ENCODE measurements at places on chromosomes 1 and 21. TPM values are rescaled to one million over a fixed set of nuclear protein-coding genes. Genes with fewer than 3 reads are reported as not detected.

DNA sequence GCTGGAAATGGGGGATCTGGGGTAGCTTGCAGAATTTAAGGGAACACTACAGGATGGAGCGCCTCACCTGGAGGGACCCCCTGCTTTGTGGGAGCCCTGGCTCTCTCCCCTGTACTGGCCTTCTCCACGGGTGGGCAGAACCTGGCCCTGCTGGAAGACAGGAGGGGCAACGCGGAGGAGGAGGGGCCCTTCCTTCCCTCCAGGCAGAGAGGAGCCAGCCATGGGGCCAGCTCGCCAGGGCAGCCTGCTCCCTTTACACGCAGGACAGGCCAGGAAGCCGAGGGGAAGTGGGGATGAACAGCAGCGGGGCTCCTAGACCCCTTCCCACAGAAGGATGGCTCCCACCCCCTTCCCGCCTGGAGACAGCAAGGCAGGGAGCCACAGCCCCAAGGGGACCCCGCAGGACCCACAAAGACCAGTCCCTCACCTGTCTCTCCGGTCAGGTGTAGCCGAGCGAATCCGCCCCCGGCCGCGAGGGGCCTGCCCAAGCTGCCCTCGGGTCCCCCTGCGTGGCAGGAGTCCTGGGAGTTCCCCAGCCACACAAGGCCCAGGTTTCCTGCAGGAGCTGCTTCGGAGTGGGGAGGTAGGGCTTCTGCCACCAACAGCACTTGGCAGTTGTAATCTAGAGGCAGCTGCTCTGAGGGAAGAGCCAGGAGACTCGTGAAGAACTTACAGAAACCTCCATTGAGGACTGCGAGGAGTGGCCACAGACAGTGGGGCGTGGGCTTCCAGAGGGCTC, 1.6 kb upstream of the SLC19A1 start:
- peak; percentile 84 for DNase-seq

GRCh38 chr1:9503001-9503675, 36.1 kb upstream of the SLC25A33 start:
- no peak for DNase-seq

DNA sequence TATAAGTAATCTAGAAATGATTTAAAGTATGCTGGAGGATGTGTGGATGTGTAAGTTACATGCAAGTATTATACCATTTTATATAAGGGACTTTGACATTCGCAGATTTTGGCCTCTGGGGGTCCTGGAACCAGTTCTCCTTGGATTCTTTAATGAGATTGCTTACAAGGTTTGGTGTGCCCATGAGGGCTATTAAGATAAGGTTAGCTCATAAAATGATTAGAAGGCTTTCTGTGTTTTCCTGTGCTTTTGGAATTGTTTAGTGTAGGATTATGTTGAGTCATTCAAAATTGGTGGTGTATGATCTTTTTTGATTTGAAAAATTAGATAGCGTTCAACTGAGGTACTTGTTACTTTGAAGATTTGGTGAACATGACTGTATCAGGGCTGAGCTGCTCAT, 5.6 kb downstream of the USP25 start:
- no peak for DNase-seq

DNA sequence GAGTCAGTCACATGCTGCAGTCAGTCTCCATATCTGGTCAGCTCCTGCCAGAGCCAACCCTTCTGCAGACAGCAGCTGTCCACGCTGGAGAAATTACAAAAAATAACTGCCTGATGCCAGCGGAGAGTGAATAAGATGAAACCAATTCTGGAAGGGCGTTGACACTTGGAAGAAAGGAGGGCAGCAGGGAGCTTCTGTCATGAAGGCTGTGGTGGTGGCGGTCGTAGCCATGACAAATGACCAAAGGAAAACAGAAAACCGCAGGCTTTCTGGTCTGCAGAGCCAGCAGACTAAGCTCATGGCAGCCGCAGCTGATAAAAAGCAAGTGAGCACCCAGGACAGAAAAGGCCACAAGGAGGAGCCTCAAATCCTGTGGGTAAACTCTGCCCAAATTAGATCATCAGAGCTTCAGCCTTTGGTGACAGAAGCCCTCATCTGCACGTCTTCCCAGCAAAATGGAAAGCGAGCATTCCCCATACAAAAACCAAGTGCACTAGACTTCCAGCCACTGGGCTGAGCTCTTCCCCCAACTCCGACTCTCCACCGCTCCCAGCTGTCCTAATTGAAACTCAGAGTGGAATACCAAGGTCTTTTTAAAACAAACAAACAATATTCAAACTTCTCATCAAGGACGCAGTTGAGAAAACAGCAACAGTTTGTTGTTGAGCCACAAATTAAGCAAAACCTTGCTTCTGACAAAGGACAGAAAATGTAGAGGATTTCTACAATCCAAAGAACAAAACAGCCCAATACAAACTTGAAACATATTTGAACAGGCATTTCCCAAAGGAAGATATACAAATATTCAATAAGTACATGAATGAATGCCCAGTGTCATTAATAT, 28.7 kb downstream of the RSPH1 start:
- no peak for DNase-seq

GRCh38 chr1:19087017-19087736, 122.9 kb downstream of the UBR4 start:
- DNase-seq, result no peak

DNA sequence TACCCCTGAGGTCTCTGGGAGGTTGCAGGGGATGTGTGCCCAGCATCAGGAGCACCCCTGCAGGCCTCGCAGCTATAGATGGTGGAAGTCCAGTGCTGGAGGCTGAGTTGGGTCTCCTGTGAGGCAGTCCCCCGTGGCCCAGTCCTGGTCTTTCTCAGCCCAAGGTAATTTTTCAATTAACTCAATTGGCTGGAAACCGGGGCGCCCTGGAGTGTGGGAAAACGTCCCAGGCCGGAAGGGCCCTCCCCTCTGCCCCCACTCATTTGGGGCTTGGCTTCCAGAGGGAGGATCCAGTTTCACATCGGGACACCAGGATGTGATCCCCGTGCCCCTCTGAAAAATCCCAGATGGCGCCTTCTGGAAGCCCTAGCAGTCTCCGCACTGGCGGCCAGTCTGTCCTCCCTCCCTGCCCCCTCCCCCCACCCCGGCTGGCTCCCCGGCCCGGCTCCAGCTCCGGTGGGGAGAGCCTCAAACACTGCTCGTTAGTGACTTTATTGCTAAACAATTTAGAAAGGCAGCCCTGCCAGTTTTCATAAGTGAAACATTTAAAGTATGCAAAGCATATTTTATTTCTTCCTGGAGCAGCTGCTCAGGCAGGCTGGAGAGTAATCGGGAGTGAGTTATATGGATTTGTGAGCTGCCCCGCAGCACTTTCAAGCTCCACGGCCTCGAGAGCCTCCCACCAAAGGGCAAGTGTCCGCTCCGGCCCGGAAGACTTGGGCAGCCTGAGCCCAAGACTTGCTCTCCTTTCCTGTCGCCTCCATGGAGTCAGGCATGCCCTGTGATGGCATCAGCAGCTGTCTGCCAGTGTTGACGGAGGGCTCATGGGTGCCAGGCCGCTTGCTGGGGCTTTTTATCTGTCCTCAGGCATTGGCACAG, 208.2 kb upstream of the TMEM51 start:
- DNase-seq, result peak; percentile 89

- DNase-seq, result no peak
These were observed 82.8 kb downstream of the WDR4 start for GRCh38 chr21:42796327-42797062.

- no peak for DNase-seq
These were observed 100.2 kb downstream of the SPATA46 start for GRCh38 chr1:162276493-162276892.

DNA sequence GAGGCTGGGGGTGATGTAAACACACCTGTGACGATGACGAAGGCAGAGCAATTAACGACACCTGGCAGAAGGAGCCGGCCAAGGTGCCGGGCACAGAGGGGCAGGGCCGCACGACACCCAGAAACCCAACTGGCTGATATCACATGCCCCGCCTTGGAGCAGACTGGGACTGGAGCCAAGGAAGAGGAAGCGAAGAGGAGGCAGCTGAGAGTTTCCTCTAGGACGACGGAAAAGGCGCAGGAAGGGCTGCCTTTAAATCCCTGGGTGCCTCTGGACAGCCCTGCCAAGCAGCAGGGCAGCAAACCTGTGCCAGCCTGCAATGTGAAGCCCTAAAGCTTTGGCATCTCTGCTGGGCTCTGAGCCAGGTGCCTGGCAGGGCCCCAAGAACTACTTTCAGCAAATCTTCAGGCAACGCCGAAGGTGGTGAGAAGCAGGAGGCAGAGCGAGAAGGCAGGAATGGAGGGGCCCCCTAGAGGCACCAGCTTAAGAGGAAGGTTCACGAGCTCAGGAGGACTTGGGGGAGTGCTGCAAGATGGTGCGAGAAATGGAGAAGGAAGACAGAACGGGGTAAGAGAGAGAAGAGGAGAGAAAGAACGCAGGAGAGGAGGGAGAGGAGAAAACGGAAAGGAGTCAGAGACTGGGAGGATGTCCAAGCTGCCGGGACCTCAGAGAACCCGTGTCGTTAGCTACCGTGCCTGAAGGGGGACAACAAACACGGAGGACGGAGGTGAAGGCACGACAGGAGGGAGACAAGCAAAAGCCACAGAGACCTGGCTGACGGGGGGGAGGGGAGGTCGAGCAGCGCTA, 25.3 kb upstream of the PEF1 start:
- DNase-seq, result peak; percentile 92

- DNase-seq, result no peak
These were observed 114.9 kb downstream of the SIK1 start for GRCh38 chr21:43312011-43312410.

DNA sequence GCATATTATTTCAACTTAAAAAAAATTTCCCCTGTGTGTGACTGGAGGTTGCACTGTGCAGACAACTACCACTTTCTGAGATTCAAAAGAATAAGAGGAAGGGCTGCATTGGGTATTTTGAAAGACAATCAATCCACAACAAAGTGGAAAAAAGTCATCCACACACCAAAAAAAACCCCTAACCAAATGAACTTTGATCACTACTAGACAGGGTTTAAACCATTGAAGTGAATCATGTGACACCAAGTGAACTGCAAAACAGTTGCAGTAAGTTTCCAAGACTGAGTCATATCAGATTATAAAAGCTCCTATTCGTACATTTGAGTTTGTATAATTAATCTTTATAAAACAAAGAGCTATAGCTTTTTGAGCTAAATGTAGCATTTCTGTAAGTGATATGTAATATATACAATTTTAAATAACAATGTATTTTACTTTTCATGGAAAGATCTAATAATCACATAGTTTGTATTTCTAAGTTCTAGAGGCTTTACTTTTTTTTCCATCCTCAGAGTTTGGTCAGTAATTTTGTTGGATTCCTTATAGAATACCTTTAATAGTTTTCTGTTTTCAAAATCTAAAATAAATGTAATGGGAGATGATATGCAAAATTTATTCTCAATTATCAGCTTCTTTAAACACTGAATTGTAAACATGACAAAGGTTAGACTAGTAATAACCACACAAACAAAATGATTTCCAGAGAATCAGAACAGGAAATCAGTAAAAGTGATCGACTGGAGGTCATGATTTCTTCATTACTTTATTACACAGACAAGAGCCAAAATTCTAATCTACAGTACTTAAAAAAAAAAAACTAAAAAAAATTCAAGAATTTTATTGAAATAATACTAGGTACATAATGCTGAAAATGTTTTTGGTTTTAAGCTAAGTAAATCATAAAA, 50.5 kb upstream of the GFI1 start:
- DNase-seq, result no peak

DNA sequence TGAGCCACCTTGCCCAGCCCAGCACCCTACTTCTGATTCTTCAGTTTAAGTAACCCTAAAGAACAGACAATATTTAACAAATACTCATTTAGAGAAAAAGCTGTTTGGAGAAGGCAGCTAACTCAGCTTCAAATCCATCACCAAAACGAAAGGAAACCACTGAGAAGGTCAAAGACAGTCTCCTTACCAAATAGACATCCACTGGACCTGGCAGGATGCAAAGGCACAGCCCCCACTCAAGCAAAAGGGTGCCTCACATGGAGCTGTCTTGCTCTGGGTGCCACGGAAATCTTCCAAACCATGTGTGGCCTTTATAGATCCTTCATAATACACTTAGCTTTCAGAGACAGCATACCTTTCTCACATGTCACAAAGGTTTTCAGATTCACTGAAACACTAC, 165.5 kb downstream of the RERE start:
- DNase-seq, result no peak

DNA sequence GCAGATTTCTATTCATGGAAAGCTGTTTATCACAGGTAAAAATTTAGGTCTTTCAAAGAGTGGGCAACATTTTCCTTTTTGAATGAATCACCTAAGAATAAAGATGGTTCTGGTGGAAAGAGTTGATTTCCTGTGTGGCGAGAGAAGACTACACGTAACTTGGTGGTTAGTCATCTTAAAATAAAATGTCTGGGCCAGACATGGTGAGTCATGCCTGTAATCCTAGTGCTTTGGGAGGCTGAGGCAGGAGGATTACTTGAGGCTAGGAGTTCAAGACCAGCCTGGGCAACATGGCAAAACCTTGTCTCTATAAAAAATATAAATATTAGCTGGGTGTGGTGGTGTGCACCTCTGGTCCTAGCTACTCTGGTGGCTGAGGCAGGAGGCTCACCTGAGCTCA, 65.7 kb downstream of the DISP1 start:
- no peak for DNase-seq

DNA sequence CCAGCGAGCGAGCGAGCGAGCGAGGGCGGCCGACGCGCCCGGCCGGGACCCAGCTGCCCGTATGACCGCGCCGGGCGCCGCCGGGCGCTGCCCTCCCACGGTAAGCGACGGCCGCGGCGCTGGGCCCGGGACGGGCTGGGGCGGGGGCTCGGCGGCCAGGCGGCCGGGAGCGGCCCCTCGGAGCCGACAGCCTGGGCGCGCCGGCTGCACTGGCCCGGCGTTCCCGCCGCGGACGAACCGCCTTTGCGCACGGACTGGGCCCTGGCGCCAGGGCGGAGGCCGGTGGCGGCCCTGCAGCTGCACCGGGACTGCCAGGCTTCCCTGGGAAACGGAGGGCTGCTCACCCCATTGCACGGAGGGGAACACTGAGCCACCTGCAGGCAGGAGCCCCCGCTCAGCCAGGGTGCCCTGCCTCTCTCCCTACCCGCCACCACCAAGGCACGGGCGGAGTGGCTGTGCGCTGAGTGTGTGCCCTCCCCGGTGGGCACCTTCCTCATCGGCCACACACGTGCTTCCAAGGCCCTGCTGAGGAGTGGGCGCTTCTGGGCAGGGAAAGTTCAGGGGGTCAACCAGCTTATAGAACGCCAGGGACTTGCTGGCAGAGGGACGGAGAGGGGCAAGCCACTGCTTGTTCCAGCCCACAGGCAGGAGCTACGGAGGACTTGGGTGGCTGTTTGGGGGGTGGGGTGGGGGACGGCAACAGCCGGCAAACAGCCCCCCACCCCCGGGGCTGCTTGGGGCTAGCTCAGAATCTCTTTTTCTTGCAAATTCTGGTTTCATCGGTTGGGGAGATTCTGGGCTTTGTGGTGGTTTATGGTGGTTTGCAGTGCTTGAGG, 532 bp downstream of the CSF1 start:
- no peak for DNase-seq

Gene CYP4B1
- total RNA-seq, result 35.7 TPM

Gene LMX1A
- total RNA-seq, result not detected

Gene NTNG1
- 2.7 TPM for total RNA-seq

Gene HHIPL2
- not detected for total RNA-seq

Gene GPR61
- not detected for total RNA-seq

Gene OR6N1
- total RNA-seq, result not detected

Data from lower leg skin (tissue), 4 donors.